ENCODE measurements at places on chromosomes 2 and 18.

DNA sequence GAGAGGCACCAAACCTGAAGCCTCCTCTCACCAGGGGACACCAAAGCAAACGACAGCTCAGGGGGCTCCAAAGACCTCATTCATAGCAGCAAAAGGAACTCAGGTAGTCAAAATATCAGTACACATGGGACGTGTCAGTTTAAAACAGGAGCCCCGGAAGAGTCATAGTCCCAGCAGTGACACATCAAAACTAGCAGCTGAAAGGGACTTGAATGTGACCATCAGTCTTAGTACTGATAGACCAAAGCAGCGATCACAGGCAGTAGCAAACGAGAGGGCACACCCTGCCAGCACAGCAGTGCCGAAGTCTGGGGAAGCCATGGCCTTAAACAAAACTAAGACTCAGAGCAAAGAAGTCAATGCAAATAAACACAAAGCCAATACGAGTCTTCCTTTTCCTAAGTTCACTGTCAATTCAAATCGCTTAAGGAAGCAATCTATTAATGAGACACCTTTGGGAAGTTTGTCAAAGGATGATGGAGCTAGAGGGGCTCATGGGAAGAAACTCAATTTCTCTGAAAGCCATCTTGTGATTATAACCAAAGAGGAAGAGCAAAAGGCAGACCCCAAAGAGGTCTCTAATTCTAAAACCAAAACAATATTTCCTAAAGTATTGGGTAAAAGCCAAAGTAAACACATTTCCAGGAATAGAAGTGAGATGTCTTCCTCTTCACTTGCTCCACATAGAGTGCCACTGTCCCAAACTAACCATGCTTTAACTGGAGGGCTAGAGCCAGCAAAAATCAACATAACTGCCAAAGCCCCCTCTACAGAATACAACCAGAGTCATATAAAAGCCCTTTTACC, 1.2 kb downstream of the GALNT5 start:
- no peak for DNase-seq

DNA sequence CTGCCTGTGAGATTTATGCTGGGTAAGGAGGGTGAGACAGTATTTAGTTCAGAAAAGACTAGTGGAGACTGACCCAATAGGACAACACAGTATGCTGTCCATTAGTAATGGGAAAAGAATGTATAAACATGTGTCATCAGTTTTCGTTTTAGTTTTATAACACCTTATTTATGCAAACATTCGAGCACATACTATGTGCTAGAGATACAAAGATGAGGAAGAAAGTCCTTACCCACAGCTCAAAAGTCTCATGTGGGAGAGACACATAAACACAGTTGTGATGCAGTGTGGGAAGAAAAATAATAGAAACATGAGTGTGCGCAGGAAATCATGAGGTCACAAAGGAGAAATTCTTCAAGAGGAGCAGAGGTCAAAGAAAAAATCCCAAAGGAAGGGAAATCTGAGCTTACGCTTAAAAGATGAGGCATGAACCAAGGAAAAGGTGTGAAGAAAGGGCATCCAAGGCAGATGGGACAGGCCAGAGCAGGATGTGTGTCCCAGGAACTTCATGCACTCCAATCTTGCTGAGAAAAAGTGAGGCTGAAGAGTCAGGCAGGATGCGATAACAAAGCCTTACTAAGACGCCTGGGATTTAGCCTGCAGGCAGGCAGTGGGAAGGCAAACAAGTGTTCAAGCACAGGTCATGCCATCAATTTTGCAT, 8.1 kb downstream of the METTL21A start:
- DNase-seq: no peak

GRCh38 chr18:6557770-6558248, 143.1 kb upstream of the L3MBTL4 start:
- DNase-seq: no peak

DNA sequence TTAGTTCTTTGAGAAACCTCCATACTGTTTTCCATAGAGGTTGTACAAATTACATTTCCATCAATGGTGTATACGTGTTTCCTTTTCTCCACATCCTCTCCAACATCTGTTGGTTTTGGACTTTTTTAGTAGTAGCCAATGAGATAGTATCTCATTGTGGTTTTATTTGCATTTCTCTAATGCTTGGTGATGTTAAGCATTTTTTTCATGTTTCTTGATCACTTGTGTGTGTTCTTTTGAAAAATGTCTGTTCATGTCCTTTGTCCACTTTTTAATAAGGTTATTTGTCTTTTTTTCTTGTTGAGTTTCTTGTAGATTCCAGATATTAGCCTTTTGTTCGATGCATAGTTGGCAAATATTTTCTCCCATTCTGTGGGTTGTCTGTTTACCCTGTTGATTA, 392.3 kb upstream of the ZEB2 start:
- no peak for DNase-seq

- DNase-seq: no peak
Observed at GRCh38 chr2:190596993-190597392, 51.9 kb upstream of the NAB1 start.
